ENCODE measurements at places on chromosomes 6 and 20.

DNA sequence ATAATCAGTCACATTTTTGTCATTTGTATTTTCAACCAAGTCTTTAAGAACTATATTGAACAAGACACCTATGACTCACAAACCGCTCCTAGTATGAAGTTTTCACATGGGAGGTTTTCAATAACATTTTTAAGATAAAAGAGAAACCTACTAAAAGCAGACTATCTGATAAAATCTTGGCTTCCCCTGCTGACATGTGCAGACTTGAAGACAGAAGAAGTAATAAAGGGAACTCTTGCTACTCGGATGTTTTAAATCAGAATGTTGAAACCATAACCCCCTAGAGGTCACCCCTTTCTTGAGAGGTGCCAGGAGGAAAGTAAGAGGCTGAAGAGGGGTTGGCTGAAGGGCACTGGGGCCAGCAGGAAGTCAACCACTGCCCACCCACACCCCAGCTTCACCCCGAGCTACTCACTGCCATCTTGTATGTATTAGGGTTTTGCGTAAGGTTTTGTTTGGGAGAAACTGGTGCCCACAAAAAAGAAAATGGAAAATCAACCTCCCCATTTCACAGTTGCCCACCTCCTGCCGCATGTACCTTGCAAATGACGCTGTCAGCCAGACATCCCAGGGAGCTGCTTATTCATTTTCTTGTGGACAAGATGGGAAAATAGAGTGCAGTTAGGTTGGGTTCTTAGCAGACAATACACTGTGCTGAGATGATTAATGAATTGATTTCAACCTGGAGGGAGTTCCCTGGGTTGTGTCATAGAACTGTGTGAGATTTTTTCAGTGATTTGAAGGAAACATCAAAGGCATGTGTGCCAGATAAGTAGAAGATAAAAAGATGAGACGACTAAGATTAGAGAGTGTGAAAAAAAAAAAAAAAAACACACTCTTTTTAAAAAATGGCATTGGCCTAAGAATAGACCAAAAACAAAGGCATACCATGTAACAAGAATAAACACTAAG lies 83.2 kb upstream of the TAB2 start:
- no peak for DNase-seq

DNA sequence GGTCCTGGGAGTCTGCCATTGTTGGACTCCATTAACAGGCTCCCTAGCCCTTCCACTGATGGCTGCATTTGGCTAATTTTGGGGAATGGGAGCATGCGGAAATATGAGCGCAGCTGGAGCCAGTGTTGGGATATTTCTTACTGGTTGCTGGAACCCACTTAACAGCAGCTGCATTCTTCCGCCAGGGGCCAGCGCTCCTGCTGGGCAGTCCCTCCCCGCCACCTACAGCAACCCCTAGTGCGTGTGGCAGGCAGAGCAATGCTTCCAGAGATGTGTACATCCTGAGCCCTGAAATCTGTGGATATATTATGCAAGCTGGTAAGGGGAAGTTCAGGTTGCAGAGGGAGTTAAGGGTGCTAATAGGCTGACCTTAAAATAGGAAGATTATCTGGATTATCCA lies 16.4 kb downstream of the CST8 start:
- no peak for DNase-seq

DNA sequence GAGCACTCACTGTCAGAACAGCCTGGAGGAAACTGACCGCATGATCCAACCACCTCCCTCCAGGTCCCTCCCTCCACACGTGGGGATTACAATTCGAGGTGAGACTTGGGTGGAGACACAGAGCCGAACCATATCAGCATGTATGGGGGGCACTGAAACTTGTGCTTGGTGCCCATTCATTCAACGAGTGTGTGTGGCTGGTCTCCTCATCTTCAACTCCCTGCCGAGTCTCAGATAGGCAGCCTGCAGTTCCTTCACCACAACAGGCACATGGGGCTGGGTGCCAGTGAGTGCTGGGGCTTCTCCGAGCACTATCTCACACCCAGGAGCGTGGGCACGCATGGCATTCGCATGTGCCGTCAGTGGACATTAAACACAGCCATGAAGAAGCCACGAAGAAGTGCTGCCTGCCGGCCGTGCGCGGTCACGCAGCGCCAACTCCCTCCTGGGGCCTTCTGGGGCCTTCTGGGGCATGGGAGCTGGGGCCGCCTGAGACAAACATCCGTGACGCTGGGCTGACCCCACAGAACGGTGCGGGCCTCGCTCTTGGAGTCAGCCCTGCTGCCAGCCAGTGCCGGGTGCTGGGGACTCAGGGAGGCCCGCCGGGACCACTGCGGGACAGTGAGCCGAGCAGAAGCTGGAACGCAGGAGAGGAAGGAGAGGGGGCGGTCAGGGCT lies 714 bp upstream of the RTEL1 start:
- no peak for DNase-seq

GRCh38 chr6:26318459-26319404 lies 46.3 kb upstream of the BTN3A2 start:
- DNase-seq = no peak

- DNase-seq = no peak
Measured at GRCh38 chr6:131070061-131070460, 7.0 kb upstream of the EPB41L2 start.

DNA sequence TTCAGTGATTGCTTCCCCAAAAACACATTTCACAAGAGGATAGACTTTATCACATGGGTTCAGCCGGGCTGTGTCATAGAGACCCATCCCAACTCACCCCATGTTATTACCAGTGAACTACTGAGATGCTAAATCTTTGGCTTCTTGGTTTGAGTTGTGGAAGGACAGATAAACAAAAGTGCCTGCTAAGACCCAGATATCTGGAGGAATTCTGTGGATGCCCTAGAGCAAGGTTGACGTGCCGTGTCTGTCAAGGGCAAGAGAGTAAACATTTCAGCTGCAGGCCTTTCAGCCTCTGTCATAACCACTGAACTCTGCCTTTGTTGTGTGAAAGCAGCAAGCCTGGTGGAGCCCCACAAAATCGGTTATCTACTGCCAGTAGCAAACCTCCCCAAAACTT lies 11.2 kb upstream of the THBD start:
- no peak for DNase-seq

GRCh38 chr20:63911176-63911575 lies 16.2 kb downstream of the DNAJC5 start:
- DNase-seq = no peak

DNA sequence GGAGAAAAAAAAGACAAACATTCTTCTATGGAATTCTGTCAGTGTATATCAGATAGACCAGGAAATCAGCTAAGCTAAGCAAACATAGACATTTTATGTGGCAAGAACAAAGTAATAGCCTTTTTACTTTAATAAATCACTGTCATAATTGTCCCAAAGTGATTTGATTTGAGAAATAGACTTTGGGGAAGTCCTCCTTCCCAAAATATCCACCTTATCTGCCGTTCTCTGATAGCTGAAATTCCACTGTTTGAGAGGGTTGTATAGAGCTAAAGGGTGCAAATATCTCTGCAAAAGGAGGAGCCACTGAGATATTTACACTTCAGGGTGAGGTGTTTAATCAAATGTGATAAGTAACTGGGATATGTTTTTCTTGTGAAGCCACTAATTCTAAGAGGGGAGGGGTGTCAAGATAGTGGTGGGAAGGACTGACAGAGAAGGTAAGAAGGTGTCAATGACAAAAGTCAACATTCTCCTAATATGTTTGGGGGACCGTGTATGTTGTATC lies 544.4 kb upstream of the JAG1 start:
- no peak for DNase-seq

DNA sequence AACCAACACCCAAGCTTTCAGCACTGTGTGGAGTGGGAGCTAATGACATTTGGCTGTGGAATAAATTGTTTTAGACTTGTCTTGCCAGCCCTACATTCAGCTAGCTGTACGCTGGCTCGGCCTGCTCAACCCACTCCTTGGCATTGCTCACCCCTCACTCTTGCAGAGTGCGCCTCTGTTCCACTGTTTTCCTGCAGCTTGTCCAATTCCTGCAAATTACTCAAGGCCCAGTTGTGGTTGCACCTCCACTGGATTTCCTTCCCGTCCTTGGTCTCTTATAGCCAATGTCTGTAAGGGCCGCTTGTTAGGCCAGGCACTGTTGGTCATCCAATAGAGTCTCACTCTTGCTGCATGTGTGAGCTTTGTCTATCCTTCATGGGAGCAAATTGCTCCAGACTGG lies 289.2 kb upstream of the RNF24 start:
- no peak for DNase-seq

- DNase-seq = no peak
Measured at GRCh38 chr6:93581371-93581770, 162.0 kb upstream of the EPHA7 start.

DNA sequence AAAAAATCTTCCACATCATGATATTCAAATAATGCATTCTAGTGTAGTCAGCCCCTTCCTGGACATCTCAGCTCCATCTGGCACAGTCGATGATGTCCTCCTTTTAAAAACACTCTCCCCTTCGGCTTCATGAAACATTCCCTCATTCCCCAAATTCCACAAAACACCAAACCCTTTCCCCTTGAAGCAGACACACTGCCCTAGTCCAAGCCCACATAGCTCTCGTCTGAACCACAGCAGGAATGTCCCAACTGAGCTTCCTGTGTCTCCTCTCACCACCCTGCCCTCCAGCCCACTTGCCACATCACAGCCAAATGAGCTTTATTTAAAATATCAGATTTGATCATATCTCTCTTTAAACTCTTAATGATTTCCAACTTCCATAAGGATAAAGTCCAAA lies 106.4 kb upstream of the CARMIL1 start:
- no peak for DNase-seq

GRCh38 chr6:138410048-138410735 lies 6.2 kb downstream of the HEBP2 start:
- DNase-seq = no peak

- no peak for DNase-seq
Measured at GRCh38 chr6:56101141-56101553, 146.2 kb downstream of the COL21A1 start.

GRCh38 chr6:20402342-20403069 lies 827 bp downstream of the E2F3 start:
- peak; percentile 83 for DNase-seq

GRCh38 chr6:12941422-12941821 lies 224.9 kb downstream of the PHACTR1 start:
- DNase-seq = no peak

DNA sequence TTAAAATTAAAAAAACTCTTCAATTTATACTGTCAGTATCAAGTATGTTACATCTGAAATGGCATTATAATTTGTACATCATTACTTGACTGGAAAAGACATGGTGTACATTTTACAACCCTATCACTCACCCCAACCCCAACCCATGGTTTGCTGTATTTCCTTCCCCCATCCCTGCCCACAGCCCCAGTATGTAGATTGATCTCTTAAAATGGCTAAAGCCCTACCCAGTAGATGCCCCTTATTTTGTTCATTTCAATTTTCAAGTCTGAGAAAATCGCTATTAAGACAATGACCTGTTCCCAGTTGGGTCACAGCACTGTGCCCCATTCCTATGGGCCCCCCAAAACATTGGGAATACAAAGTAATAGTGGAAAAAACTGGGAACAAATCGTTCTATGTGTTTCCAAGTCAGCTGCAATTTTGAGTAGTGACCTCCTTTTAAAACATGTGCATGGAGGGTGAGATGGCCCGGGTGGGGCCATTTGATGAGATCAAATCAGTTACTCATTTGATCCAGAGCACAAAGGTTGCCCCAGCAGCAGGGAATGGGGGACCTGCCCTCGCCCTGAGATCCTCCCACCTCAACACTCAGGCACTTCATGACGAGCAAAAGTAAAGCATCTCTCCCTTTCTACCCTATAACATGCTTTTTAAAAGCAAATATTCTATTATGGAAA lies 13.3 kb downstream of the EZR start:
- no peak for DNase-seq

DNA sequence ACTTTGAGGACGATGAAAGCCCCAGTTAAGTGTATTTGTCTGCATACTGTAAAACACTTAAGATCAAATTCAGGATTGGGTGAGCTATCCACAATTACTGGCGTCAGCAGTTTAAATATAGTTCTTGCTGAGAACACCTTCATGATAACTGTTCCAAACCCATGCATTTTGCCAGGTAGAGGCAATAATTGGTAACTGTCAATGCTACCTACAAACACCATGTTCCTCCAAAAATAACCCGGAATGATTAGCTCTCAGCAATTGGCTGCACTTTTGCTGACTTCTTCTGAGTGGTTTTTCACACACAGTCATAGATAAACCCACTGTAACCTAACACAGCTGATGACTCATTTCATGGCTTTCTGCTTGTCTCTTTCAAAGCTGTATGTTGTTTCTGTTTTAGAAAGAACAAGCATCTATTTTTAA lies 1358.6 kb upstream of the GJE1 start:
- no peak for DNase-seq

- DNase-seq = no peak
Measured at GRCh38 chr20:8811801-8812594, 256.9 kb upstream of the PLCB4 start.

DNA sequence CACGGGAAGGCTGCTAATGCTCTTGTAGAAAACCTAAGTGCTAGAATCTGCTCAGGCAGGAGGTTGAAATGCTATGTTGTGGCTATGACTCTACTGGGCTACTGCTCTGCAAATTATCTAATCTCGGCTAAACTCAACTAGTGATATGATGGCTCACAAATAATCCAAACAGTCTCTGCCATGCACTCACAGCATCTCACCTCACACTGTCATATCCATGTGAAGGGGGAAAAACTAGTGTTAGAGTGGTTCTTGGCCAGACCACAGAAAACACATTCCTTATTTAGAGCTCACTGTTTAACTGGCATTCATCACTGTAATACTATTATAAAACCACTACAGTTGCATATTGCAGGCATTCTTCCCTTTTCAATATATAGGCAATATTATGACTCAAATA lies 81.8 kb upstream of the DST start:
- no peak for DNase-seq

GRCh38 chr6:2396042-2396657 lies 150.7 kb upstream of the GMDS start:
- no peak for DNase-seq

GRCh38 chr6:15513801-15514711 lies 148.8 kb downstream of the DTNBP1 start:
- no peak for DNase-seq

- no peak for DNase-seq
Measured at GRCh38 chr6:132287101-132287500, 114.2 kb downstream of the MOXD1 start.

DNA sequence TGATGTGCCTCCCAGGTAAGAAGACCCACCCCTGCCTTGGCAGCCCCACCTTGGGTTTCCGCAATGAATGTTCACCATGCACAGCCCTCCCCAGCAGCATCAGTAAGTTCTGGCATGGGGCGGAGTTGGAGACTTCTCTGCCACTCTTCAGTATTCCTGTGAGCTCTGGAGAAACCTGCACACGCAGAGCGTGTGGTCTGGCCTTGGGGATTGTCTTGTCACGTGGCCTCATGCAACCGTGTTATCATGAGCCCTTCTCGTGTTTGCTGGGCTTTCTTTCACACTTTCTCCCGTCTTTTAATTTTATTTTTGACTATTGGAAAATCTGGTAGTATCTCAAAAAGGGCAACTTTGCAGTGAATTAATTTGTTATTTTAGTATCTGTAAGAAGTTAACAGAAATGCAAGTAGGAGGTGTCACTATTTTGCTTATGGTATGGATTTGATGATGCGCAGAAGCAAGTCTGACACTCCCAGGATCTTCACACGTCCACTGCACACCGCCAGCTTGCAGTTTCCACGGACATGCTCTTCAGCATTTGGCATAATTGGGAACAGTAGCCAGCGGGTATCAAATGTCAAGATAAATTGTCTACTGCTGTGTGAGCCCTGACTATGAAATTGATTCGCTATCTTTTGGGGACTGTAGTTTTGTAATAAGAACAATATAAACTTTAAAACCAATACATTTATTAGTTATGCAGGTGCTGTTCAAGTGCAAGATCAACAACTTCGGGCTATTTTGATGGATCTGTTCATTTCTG lies 463.5 kb downstream of the QKI start:
- DNase-seq = no peak
